ENCODE measurements at places on chromosomes 12 and 14.

- no peak for DNase-seq
Observed at GRCh38 chr12:65891987-65892481, 67.8 kb downstream of the HMGA2 start.

DNA sequence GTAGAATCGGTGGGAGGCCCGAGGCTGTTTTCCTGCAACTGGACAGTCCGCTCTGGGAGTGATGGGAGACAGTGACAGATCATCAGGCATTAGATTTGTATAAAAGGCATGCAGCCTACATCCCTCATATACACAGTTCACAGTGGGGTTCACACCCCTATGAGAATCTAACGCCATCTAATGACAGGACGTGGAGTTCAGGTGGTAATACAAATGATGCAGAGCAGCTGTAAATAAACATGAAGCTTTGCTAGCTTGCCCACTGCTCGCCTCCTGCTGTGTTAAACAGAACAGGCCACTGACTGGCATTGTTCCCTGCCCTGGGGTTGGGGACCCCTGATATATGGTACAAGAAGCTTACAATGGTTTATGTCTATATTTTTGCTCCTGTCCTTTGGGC is 179.0 kb downstream of the LRFN5 start:
- DNase-seq, result no peak

DNA sequence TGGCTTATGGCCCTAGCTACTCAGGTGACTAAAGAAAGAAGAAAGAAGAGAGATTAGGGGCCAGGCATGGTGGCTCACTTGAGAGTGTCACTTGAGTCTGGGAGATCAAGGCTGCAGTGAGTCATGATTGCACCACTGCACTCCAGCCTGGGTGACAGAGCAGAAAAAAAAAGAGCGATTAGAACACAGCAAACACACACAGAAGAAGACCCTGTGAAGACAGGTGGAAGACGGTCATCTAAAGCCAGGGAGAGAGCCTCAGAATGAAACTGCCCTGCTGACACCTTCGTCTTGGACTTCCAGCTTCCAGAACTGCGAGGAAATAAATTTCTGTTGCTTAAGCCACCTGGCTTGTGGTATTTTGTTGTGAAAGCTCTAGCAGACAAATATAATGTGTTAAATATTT is 17.5 kb upstream of the PPP1CC start:
- DNase-seq, result no peak

GRCh38 chr12:106760184-106760531 is 14.3 kb upstream of the RIC8B start:
- peak; percentile 82 for DNase-seq

DNA sequence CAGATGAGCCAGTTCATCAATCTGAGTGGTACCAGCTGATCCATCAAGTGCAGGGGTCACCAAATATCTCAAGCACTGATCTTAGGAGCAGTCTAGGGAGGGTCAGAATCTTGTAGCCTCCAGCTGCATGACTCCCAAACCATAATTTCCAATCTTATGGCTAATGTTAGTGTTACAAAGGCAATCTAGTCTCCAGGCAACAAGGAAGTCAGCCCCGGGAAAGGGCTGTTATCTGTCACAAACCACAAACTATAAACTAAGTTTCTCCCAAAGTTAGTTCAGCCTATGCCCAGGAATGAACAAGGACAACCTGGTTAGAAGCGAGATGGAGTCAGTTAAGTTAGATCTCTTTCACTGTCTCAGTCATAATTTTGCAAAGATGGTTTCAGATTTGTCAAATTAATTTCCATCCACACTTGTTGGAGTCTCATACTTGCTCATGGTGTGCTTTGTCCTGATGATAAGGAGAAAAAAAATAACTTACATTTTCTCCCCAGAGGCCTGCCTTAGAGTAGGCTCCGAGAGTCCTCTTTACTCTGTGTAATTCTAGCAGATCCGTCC is 3.9 kb upstream of the ABHD4 start:
- no peak for DNase-seq

- DNase-seq, result peak; percentile 12
Observed at GRCh38 chr14:71497645-71498086, 434.6 kb upstream of the RGS6 start.

GRCh38 chr12:87439990-87440827 is 589.0 kb downstream of the C12orf50 start:
- DNase-seq, result no peak

DNA sequence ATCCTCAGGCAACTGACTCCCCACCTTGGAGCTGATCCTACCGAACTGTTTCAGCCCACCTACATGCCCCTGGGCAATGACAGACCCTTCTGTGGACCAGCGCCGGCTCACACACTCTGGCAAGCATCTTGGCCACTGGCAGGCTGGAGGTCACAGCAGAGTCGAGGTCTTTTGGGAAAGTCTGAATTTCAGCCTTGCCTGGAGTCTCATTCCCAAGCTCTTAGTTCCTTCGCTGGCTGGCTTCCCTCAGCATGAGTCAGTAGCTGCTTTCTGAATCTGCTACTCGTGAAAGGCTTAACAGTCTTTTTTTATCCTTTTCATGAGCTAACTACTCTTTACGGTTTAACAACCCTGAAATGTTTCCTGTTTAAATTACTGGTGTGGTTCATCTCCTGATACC is 44.5 kb downstream of the ASCL4 start:
- no peak for DNase-seq

- DNase-seq, result peak; percentile 62
Observed at GRCh38 chr12:45725631-45726602, 3.6 kb upstream of the ARID2 start.

DNA sequence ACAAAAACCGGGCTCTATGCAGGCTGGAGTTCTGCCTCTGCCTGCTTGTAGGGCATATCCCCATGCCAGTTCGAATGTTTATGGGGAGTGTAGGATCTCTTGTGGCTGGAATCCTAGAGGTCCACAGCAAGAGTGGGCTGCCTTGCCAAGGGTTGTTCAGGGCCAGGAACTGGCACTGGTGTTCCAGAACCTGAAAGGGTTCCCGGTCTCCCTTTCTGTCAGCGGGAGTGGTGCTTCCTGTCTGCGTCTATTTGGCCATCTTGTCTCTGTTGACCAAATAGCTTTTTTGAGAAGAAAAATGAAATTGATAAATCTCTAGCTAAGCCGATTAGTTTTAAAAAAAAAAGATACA is 17.8 kb downstream of the OLR1 start:
- no peak for DNase-seq

DNA sequence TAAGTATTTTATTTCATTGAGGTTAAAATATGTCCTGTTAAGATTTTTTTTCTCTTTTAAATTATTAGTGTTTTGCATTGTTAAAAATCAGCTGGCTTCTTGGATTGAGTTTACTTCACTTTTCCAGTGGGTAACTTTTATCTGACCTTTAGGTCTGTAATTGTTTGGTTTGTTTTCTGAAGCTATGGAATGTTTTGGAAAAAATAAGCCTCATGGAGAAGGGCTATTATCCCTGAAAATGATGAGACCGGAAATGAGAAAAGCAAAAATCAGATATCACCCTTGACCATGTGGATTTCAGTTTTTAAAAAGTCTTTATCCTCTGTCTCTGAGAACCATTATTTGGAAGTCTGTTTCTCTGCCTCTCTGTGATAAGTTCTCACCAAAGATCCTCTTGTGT is 180.9 kb downstream of the RAD51B start:
- no peak for DNase-seq

GRCh38 chr12:92604786-92605185 is 98.0 kb upstream of the PLEKHG7 start:
- no peak for DNase-seq

GRCh38 chr12:76346236-76346635 is 2.0 kb downstream of the BBS10 start:
- DNase-seq, result no peak

- no peak for DNase-seq
Observed at GRCh38 chr14:58607952-58608317, 29.8 kb upstream of the DACT1 start.

DNA sequence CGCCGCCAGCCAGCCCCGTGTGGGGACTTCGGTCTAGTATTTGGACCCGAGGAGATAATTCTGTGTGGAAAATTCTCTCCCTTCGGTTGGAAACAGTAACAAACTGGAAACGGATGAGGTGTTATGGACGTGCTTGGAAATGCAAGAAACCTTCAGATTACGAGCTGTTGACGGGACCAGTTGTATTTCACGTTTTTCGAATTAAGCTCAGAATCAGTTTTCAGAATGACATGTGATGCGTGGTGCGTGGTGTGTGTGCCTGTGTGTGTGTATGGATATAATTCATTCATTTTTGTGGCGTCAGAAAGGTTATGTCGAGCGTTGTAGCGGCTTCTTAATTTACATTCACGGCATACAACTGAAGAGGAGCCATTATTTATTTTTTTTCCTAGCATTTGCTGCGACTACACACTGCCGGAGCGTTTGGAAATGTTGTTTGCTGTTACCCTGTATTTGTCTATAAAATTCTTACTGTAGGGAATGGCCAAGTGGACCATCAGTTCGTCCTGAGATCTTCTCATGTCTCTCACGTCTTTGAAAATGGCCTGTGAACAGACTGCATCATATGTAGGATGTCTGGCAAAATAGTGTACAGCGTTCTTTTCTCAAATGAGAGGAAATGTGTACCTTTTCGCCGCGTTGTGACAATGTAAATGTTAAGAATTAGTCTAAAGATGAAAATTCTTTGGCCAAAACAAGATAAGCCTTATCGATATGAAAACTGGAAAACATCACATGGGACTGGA is 1.3 kb downstream of the TRAF3 start:
- no peak for DNase-seq

DNA sequence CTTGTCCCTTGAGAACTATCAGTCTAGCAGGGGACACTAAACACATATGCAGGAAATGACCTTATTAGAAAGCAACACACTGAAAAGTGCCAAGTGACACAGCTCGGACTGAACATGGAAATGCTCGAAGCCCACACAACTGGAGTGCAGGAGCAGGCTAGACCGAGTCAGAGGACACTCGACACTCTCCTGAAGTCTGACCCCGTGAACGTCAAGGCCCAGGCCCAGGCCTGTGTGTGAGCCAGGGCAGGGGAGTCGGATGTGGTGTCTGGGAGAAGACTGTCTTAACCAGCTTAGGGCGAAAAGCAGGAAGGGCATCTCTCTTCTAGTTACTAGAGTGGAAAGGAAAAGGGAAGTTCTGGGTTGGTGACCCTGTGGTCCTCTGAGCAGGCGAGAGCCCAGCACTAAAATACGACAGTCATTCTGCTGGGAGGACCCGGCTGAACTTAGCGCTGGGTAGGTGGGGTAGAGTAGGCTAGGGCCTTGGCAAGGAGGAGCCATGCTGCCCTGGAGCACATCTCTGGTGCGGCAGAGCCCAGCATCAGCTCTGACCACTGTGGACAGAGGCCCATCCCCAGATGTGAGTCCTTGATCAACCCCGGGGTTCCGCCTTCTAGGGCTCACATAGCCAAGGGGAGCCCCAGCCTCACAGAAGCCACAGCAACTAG is 93.0 kb downstream of the NTF3 start:
- DNase-seq, result no peak

DNA sequence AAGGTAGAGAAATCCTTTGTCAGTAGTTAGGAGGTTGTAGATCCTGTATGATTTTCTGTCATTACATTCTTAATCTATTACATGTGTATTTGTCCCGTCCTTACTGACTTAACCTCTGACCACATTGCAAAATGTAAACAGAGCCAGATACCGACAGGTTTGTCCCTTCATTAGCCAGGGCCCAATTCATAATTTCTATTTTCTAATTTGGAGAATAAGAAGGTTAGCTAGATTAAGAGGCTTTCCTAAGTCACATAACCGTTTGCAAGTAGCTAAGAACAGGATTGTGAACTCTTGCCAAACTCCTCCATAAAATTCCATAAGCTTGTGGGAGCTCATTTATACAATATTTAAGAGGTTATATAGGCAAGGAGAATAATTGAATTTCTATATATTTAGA is 352.6 kb downstream of the RAD51B start:
- DNase-seq, result no peak

DNA sequence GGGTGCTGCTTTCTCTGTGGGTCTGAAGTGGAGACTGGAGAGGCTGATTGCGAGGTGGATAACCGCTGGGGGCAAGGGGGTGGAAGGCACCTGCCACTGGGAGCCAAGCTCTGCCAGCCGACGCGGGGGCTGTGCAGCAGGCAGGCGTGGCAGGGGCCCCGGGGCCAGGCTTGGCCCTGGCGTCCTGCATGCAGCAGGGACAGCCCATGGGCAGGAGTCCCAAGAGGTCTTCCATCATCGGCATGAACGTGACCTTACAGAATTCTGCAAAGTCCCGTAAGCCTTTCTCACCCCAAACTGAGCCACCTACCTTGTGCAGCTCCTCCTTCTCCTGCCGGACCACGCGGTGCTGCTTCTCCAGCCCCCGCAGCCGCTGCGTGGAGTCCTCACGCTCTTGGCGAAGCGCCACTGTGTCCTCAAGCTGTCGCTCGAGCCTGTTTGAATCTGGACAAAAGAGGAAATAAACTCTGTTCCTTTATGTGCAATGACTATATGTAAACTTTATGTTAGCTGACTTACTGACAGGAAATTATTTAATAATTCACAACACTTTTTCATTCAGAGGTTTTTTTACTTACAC is 51.3 kb downstream of the AMN start:
- no peak for DNase-seq

GRCh38 chr12:64946132-64946829 is 121.8 kb downstream of the TBC1D30 start:
- DNase-seq, result no peak

DNA sequence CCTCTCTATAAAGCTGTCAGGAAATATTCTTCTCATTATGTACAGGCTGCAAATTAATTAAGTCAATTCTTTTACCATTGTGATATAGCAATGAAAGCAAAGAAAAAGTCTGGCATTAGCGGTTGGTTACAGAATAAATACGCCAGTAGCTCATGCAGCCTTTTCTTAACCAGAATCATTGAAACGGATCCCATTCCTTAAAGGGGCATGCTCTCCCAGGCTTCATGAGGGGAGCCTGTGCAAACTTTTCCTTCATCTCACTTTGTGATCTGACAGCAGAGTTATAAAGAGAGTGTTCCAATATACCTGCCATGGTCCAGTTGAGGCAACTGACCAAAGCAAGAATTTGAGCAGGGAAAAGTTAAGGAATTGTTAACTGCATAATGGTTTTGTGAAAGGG is 337.7 kb downstream of the EMP1 start:
- DNase-seq, result no peak

GRCh38 chr12:113082486-113083148 is 26.1 kb downstream of the DTX1 start:
- no peak for DNase-seq

DNA sequence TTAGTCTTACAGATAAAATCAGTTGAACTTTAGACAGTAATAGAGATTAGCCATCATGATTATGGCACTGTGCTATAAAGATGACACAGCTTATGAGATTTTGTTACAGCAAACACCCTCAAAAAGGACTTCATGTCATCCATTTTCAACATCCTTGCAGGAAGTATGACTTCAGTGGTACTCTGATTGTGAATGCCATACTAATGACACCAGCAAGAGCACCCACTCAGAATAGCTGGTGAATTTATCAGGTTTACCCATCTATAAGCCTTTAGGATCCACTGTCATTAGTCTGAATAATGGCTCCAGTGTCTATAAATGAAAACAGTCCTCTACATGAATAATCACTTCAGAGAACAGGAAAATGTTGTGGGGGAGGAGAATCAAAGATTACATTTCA is 615.2 kb downstream of the RPS29 start:
- no peak for DNase-seq

DNA sequence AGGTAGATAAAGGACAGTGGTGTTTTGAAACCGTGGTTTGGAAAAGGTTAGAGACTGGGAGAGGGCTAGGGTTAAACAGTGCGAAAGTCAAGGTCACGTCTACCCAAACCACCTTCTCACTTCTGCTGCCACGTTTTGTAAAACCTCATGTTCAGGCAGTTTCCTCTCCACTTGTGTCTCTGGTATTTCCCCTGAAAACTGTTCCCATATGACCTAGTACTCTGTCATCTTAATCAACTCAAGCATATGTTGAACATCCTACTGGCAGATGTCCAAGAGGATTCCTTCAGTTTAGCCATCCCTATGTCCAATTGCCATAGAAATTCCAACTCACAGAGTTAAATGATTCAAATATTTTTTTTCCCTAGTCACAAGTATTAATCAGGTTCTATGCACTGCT is 17.4 kb downstream of the CLEC4C start:
- no peak for DNase-seq
